ENCODE measurements at places on chromosomes 2 and 18.
A peak's percentile ranks its signal among the peaks of the same experiment; 100 is the strongest.

DNA sequence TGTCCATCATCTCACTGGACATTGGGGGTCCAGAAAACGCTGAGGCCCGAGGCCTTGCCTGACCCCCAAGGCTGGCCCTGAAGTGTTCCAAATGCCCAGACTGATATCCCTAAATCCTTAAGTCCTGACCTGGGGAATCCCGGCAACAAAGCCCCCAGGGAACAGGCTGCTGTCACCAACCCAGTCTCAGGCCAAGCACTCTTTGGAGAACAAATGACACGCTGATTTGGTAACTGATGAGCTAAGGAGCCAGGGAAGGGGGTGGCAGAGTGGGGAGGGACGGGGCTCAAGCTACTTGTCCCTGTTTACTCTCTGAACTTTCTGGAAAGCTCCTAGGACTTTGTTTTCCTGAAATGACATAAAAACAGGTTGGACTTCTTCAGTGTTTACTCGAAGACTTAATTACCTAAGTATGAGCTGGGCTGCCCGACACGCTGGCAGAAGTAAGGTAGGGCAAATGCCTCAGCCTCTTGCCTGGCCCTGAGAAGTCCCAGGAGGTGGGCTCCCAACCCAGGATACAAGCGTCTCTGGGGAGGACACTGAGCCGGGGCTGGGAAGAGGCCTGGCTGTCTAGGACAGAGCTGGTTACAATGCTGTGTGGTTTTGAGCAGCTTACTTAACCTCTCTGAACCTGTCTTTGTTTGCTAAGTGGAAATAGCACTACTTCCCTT is 105.5 kb upstream of the GLI2 start:
- no peak for DNase-seq

DNA sequence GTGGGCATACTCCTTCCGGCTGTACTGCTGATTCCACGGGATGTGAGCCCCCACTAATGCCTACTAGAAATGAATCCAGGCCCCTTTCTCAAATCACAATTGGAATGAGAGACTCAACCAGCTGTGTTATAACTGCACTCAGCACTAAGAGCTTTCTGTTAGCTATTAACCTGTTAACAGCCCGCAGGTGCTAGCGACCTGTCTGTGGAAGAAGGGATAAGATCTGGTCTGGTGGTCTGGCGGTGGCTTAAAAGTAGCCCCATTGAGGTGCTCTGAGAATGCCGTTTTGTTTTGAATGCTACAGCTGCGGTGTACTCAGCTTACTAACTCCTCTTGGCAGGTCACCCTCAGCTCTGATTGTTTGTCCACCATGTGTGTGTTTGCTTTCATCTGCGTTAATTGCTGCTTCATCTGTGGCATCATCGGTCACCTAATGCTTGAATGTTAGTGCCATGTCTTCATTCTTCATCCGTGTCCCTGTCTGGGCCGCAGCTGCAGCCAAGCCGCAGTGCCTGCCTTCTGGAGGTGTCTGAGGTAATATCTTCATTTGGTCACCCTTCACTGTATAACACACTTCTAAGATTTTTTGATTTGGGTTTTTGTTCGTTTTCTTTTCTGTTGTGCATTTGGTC is 16.3 kb downstream of the RAB12 start:
- no peak for DNase-seq

- no peak for DNase-seq
These were observed 36.3 kb downstream of the RTN4 start for GRCh38 chr2:55013936-55014335.

GRCh38 chr18:3099327-3099726 is 86.4 kb upstream of the LPIN2 start:
- DNase-seq, result no peak

GRCh38 chr2:124530203-124530602 is 505.1 kb downstream of the CNTNAP5 start:
- DNase-seq, result no peak

- no peak for DNase-seq
These were observed 61.6 kb downstream of the SOWAHC start for GRCh38 chr2:109675666-109676345.

DNA sequence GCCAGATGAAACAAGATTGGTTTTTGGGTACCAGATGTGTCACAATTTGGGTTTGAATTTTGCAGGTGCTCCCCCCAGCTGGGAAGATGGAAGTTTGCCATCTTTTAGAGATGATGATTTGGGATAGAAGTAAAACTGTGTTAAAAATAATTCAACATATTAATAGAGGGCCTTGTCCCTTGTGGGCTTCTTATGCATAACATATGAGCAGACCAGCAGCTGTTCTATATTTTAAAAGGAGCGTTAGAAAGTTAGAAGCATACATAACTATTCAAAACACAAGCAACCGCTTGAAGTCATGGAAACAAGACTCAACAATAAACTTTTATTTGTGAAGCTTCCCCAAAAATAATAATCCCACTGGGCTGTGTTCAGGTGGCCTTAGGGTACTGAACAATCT is 62.8 kb downstream of the EFEMP1 start:
- no peak for DNase-seq

GRCh38 chr18:9017905-9018227 is 84.6 kb upstream of the NDUFV2 start:
- no peak for DNase-seq

DNA sequence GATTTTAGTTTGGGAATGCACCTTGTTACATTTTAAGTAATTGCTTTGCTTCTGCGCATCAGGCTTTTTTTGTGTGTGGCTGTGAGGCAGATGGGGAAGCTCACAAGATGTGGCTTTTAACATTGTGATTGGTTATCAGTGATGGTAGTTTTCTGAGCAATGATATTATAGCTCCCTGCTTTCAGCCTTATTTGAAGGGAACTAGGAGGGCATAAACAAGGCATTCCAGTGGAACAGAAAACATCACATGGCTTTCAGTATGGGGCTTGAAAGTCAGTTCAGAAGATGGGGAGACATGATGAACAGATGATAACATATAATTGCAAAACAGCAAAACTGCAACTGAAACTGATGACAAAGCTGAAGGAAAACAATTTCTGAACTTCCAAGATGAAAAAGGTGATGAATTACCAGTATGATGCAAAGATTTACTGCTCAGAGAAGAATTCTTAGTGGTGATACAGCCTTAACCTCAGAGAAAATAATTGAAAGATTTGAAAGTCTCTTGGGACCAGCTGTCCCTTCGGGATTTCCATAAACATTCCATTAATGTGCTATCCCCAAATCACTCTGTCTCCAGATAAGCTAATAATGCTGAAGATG is 439.7 kb downstream of the RND3 start:
- DNase-seq, result no peak

- no peak for DNase-seq
These were observed 68.9 kb upstream of the BOD1L2 start for GRCh38 chr18:57077786-57078552.

DNA sequence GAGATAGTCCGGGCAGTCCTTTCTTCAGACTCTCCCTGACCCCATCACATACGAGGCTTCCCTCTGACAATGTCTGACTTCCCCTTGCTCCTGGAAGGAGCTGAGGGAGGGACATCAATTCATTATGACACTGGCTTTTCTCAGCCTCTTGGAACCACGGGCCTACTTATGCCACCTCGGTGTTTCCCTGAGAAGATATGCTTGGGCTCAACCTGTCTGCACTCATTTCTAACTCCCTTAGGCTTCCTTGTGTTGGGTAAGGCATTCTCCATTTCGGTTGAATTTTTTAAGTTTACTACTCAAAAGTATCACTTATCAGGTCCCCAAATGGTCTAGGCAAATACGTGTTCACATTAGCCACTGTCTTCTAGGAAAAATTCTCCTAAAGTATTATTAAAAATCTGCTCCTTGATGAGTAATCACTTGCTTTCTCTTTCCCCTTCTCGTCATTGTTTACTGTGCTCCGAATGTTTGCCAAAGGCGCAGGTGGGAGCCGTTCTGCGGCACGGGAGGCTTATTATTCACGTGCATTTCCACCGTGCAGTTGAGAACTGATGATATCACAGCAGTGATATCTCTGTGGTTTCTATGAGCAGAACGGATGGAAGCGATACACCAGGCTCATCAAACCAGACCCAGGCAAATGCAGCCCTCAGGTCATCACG is 33.1 kb downstream of the ARL4C start:
- DNase-seq, result peak; percentile 39

DNA sequence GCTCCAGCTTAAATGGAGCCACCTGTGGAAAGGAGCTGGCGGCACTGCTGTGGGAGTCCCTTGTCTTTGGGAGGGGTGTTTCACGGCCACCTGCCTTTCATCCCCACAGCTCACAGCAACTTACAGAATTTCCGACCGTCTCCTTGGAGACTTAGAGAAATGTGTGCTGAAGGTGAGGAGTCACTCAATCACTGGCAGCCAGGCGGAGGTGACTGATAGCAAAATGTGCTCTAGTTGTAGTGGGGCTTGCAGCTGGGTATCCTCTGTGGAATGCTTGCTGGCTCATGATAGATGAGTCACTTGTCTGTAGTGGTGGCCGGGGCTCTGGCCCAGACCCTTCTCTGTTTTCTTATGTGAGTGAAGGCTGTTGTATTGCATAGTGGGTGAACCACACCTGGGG is 110.7 kb downstream of the SH3RF3 start:
- DNase-seq, result no peak

DNA sequence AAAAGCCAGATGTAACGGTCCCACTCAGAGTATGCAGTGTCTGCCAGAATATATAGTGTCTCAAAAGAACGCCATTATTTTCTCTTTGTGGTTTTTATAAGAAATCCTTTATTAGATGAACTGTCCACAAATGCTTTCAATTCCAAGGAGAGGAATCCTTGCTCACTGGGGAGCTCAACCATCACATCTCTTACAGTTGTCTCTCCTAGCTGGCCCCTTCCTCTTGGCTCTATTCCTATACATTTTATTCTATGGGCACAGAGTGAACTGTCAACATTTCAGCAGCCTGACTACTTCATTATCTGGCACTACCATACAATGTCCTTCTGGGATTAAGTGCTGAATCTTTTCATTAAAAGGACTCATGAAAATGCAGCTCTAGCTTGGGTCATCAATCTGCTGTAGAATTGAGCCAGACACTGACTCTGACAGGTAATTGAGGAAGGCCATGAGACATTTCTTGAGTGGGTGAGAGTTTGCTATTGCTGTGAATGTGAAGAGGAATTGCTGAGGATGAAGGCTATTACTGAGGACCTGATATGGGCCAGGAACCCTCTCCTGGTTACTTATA is 96.5 kb upstream of the THOC1 start:
- DNase-seq, result no peak

DNA sequence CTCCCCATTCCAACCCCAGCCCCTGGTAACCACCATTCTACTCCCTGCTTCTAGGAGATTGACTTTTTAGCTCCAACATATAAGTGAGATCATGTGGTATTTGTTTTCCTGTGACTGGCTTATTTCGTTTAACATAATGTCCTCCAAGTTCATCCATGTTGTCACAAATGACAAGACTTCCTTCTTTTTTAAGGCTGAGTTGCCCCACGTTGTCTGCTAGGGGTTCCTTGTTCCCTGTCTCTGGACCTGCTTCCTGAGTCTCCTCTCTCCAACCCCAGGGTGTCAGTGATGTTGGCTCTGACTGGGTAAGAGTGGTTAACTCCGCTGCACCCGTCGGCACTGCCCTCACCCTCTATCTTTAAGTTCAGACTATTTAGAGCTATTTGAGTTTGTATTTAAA is 175.2 kb downstream of the SH3RF3 start:
- no peak for DNase-seq

GRCh38 chr18:54787616-54788015 is 40.7 kb upstream of the RAB27B start:
- no peak for DNase-seq

DNA sequence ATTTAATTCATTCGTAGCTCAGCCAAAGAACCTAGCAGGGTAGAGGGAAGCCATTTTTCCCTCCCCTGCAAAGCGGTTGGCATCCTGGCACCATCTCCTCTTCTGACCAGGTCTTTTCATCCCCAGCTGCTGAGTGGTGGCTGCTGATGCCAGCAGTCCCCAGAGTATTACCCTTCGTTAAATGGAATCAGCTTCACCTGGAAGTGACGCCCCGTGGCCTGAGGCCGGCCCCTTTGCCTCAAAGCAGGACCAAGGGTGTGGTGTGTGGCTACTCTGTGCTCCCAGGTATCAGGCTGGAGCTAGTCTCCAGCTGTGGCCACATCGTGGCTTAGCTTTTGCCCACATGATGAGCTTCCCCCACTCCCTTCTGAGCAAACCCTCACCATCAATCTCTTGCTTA is 12.3 kb upstream of the SP100 start:
- no peak for DNase-seq

GRCh38 chr2:215034154-215034553 is 104.3 kb downstream of the ABCA12 start:
- no peak for DNase-seq

DNA sequence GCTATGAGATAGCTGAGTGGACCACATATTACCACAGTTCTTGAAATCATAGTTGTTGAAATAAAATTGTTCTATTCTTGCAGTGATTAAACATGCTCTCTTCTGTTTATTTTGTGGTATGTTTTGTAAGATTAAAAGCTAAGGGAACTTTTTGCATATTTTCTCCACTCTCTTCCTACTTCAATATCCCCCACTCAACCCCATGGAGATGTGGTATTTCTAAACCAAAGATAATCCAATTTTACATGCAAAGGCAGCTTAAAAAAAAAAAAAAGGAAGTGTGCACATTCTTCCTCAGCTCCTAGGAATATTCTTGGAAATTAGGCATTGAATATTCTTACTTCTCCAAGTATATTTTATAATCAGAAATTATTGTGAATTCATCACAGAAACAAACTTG is 15.0 kb upstream of the PAX3 start:
- DNase-seq, result no peak

DNA sequence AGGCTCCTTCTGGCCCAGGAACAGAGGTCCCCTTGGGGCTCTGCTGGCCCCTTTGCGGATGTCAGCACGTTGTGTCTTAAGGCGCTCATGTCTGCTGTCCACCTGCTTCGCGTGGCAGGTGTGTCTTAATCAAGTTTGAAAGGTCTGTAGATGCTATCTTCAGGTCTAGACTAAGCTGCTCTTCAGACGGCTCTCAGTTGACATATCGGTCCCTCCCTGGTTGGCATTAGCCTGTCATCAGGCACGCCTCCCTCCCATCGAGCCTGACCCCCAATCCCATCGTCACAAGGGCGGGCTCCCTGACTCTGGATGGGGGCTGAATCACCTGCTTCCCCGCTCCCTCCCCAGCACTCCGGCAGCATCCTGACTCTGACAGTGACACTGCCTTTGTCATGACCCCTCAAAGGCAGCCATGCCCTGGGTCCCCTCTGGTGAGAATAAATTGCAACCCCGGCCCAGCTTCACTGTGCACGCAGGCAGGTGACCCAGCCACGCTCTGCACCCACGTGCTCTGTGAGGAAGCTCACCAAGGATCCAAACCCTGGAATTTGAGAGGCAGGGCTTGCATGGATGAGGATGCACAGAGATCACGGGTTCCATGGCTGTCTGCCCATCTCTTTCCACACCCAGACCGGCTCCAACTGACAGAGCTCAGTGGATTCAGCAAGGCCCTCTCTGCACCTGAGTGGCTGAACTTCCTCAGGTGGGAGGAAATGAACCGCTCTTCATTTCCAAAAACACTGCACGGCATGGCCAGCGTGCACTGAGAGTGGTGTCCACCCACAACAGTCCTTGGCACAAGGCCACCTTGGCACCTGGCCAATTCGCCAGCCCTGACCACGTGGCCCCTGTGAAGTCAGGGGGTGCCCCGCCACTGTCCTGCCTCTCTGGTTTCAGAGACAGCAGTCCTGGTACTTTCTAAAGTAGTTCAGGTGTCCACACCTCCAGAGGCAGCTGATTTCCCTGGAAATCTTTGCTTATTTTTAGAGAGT is 110.2 kb upstream of the GPC1 start:
- no peak for DNase-seq
